Stimulated activated CD4-positive, alpha-beta T cell treated with anti-CD3 and anti-CD28 coated beads, Interleukin-4, amount 100 ng/mL, for 1 hour (primary cell): ENCODE measurements at places on chromosomes 1 and 21.

DNA sequence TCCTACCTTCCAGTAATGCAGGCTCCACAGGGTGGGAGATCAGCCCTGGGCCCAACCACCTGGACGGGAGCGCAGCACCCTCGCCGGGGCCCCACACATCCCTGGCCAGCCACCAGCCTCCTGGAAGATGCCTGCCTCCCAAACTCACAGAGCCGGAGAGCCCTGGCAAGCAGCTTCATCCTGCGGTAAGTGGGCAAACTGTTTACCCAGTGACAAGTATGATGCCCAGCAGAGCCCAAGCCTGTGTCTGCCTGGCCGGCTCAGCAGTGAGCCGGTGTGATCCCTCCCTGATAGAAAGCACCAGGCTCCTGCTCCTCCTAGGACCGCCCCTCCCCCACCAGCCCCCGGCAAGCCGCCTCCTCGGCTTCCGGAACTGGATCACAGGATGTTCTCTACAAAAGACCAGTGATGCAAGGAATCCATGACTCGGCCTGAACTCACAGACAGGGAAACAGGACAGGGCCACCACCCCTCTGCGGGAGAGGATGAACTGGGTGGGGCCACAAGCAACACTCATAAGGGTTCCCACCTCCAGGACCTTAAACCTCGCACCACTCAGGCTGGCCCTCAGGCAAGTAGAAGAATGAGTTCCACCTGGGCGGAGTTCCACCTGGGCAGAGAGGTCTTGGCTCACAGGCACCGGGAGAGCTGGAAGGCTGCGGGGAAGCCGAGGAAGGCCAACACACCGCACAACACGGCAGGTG, 7.9 kb downstream of the ACOT7 start:
- no peak for DNase-seq

- no peak for DNase-seq
Measured at GRCh38 chr1:230591678-230592077, 50.6 kb upstream of the COG2 start.

- DNase-seq = no peak
Measured at GRCh38 chr1:208174731-208175507, 69.3 kb downstream of the PLXNA2 start.

DNA sequence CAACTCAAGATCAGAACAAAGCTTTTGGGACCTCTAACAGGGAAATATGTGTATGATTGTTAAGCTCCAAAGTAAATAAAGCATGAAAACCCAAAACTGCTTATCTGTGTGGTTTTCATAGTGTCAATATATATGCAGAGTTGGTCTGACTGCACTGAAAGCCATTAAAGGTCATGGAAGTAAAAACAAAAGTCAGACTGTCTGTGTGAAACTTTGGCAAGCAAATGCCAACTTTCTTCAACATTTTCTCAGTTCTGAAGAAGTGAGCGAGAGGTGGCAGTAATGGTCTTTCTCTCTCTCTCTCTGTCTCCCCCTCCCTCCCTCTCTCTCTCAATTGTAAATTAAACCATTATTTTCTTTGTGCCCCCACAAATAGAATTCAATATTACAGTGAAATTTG, 100.1 kb upstream of the S1PR1 start:
- DNase-seq = no peak

DNA sequence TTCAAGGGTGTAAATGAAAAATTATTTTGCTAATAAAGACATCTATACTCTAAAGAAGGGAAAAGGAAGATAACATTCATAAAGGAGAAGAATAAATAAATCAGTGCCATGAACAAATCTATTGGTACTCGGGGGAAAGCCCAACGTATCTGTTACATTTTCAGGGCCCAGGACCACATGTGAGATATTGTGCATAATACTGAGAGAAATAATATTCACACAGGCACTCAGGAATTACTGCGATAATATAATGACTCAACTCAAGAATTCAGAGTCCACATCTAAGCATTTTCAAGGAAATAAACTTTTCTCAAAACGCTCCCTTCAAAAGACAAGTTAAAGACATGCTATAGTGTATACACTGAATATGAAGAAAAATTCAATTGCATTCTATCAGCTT, 108.8 kb downstream of the SMYD2 start:
- no peak for DNase-seq

GRCh38 chr1:181969902-181970301, 91.6 kb downstream of the ZNF648 start:
- DNase-seq = no peak

DNA sequence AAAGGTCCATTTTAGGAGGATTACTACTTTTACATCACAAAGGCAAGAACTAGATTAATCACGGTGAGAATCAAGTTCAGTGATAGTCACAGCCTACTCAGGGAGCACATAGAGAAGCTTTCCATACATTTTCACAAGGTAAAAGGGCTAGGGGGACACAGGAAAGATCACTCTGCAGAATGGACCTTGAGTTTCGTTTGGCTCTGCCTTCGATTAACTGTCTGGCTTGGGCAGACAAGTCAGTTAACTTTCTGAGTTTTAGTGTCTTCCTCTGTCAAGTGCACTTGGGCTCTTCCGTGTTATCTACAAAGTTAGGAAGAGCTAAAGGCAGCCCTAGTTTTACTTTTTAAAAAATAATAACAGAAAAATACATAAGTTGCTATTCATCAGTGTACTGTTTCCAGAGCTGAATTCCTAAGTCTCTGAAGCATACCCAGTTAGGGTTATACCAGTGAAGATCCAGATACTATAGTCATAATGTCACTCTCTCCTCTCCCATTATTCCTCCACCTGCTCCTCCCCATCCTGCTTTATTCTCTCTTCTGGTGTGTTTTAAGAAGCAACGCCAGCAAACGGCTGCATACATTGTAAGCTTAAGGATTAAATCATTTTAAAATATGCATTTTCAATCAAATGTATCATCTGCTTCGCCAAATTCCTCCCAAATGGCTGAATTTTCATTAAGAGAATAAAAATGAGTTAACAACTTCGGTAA, 1.7 kb downstream of the CEP170 start:
- DNase-seq = no peak

DNA sequence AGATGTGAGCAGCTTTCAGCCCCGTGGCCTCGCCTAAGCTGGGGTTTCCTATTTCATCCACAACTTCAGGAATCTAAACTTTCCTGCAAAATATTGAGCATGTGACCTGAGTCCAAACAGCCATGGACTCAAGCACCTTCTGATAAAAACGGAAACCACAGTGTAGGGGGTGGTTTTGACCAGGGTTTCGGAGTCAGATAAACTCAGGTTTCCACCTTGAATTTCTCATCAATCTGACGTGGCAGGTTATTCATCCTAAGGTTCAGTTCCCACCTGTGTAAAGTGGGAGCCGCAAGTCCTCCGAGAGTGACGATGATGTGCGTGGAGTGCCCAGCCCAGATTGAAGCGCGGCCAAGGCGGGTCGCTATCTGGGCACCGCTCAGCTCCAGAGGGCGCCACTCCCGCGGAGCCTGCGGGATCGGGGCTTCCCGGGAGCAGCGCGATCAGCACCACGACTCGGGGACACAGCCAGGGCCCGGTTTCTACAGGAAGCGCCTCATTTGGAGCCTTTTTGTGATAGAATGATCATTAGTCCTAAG, 871 bp upstream of the ETS2 start:
- peak; percentile 36 for DNase-seq

DNA sequence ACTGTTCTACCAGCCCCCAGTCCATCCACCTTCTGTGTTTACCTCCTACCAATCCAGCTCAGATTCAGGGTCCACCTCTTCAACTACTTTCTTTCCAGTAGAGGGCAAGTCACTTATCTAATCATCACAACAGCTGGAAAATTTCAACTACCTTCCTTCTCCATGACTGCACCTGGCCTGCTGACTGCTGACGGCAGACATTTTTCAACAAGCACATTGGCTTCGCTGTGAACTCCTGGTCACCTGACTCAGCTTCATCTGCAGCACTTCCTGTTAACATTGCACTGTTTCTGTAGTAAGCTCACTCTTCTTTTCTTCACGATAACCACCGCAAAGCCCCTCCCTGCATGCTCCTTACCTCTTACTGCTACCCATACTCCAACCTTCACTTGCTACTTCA, 405.7 kb downstream of the NTNG1 start:
- DNase-seq = no peak

DNA sequence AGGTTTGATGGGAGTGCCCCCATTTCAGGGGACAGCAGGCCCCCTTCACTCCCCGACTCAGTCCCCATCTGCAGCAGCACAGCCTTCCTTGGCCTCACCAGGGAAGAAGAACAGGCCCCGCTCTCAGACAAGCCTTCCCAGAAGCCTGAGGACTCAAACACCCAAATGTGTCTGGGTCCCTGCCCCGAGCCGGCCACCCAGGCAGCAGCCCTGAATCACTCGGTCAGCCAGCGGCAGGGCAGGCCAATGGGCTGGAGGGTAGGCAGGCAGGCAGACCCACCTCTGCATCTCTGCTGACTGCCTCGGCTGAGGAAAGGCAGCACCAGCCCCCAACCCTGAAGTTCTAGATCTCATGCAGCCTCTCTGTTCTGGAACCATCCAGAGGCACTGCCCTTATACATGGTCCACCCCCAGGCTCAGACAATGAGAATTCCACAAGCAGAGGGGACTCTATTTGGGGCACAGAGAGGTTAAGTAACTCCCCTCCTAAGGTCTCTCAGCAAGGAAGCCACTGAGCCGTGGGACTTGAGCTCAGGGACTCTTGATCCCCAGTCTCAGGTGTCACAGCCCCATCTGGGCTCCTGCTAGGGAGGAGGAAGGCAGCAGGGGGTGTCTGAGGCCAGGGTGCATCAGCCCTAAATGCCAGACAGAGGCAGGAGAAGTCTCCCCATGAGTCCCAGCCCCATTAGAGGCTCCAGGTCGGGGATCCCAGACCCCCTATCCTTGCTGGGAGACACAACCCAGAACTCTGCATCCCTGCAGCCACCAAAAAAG, 33.2 kb upstream of the RUNX3 start:
- no peak for DNase-seq

GRCh38 chr1:4980211-4980610, 325.8 kb downstream of the AJAP1 start:
- no peak for DNase-seq

GRCh38 chr1:200354243-200354642, 55.6 kb downstream of the ZNF281 start:
- no peak for DNase-seq

DNA sequence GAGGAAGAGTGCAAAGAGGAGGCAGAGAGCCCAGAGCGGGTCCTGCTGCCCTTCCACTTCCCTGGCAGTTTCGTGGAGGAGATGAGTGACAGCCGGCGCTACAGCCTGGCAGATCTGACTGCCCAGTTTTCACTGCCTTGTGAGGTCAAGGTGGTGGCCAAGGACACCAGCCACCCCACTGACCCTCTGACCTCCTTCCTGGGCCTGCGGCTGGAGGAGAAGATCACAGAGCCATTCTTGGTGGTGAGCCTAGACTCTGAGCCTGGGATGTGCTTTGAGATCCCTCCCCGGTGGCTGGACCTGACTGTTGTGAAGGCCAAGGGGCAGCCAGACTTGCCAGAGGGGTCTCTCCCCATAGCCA, 10.2 kb downstream of the THEMIS2 start:
- DNase-seq = no peak

DNA sequence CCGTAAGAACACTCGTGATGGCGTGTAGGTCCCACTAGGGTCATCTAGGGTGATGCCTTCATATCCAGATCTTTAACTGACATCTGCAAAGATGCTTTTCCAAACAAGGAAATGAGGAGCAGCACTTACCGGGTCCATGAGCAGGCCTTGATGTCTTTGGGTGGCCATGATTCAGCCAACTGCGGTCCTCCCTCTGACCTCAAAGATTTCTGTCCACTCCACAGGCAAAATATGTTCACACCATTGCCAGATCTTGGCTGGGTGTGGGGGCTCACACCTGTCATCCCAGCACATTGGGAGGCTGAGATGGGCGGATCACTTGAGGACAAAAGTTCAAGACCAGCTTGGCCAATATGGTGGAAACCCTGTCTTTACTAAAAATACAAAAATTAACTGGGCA, 18.2 kb downstream of the TRPM2 start:
- DNase-seq = no peak

DNA sequence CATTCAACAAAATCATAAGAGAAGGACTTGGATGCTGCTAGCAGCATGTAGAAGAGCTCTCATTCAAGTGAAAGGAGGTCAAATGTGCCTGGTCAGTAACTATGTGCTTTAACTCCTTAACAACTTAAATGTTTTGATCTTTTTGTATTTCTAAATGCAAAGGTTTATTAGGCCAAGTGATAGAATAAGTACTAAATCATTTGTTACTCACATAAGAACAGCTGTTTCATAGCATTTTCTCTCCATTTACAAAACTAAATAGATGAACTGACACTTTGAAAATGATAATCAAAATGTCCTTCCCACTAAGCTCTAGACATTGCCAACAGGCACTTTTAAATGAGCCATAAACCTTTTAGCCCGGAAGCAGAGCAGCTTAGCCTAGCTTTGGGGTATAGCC, 254.3 kb upstream of the PRMT6 start:
- DNase-seq = no peak

DNA sequence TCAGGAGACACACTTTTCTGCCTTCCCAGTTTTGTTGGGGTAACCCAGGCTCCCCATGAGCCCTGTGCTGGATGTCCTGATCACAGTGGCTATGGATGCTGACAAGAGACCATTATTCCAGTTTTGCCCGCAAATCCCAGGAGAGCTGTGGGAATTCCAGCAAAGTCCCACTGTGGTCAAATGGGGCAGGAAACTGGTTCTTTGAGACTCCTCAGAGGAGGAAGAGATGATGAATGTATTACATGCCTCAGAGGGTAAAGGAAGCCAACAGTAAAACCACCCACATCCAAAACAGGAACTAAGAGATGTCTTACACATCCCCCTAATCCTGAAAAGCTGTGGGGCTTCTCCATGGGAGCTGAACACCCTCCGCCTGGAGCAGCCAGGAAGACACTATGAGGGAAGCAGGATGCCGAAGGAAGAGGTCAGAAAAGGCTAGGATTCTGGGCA, 12.8 kb upstream of the MPZL1 start:
- DNase-seq = no peak

GRCh38 chr21:34844924-34845238, 176.1 kb downstream of the CLIC6 start:
- no peak for DNase-seq

DNA sequence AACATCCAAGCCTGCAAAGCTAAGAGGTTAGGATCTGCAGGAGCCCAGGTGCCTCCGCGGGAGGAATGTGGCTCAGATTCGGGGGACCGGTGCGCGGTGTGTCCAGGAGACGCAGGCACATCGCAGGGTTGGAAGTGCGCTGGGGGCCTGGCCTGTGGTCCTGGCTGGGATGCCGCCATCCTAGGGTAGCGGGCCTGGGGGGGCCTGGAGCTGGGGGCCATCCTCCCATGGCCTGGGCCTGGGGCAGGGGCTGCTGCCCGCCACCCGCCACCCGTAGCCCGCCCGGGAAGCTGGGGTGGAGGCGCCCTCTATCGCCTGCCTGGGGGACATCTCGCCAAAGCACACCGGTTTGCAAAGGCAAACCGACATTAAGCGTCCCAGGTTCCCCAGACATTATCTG, 170.6 kb upstream of the ARHGEF16 start:
- peak; percentile 8 for DNase-seq

GRCh38 chr1:172487550-172487949, 43.7 kb upstream of the PIGC start:
- no peak for DNase-seq
